ENCODE measurements at places on chromosomes 12 and 14.
A peak's percentile ranks its signal among the peaks of the same experiment; 100 is the strongest.

- DNase-seq = no peak
Measured at GRCh38 chr14:50999726-51000125, 55.4 kb upstream of the PYGL start.

GRCh38 chr12:86249276-86249675 lies 6.9 kb downstream of the MGAT4C start:
- DNase-seq = no peak

- DNase-seq = no peak
Measured at GRCh38 chr12:19461999-19462398, 22.7 kb downstream of the AEBP2 start.

DNA sequence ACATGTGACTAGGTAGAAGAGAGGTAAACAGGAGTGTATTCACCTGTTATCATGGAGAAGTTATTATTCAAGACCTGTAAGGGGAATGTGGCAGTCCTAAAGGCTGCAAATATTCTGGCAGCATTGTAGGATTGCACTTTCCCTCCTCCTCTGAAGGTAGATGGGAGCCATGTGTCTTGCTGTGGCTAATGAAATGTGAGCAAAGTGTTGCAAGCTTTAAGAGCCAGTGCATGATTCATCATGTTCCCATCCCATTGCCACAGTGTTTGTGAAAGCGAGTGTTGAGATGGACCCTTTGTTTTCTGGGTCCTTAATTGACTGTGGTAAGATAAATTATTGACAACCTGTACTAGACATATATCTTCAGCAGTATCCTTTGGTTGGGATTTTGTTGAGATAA lies 128.7 kb downstream of the RGS6 start:
- DNase-seq = peak; percentile 6

All from mesendoderm (in vitro differentiated cells).